Activated T-cell treated with anti-CD3 and anti-CD28 coated beads for 48 hours (primary cell): ENCODE measurements at places on chromosomes 12 and 14.
A peak's percentile ranks its signal among the peaks of the same experiment; 100 is the strongest.

DNA sequence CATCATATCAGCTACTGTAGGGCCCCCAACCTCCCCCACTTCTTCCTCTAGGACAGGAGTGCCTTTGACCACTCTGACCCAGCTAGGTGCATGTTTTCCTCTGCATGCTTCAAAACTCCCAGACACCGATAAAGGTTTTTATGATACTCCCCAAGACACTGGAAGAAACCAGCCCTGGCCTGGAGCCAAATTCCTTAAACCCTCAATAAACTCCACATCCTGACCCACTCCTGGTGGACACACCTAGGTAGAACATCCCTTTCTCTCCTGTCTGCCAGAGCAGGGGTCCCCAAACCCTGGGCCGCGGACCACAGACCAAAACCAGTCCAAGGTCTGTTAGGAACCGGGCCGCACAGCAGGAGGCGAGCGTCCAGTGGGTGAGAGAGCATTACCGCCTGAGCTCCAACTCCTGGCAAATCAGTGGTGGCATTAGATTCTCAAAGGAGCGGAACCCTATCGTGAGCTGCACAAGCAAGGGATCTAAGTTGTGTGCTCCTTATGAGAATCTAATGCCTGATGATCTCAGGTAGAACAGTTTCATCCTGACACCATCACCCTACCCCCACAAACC lies 49.6 kb downstream of the NT5DC3 start:
- DNase-seq = no peak

DNA sequence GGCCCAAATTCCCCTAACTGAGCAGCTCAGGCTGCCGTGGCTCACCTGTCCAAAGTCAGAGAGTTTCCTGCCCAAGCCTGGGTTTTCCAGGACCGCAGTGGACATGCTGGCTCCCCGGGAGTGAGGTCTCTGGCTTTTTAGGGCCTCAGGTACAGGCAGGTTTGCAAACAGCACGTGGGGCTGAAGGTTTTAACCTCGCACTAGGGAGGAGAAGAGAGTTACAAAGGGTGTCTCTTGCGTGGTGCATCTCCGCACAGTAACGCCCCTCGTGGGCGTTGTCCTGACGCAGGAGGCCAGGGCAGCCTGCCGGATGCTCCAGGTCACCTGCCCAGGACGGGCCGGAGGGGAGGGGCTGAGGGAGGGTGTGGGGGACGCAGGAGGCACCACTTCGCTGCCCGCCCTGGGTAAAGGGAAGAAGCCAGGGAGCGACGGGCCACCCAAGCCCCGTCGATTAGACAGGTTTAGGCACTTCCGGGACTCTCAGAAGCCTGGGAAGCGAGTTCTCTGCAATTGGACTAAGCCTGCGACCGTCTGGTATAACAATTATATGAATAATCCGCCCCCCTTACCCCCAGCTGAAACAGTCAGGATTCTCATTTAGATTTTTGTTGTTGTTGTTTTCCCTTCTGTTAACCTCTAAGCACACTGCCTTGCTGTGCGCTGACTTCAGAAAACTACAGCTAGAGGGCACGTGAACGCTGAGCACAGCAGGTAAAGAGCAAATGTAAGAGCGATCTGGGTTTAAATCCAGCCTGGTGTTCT lies at the start of gene PAH:
TSS of gene PAH (minus strand) at position 219 of the 762 bp plus-strand sequence. CDS start at position 105, 114 bp downstream.
- no peak for DNase-seq

DNA sequence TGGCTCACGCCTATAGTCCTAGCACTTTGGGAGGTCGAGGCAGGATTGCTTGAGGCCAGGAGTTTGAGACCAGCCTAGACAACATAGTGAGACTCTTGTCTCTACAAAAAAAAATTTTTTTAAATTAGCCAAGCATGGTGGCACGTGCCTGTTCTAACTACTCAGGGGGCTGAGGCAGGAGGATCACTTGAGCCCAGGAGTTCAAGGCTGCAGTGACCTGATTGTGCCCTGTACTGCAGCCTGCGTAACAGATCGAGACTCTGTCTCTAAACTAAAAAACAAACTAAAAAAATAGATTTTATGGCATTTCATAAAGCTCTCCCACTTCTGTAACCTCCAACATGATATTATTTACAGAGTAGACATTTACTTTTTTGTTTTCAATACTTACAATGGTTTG lies 29.6 kb downstream of the PNMA1 start:
- no peak for DNase-seq

- peak; percentile 36 for DNase-seq
These were observed 34.4 kb downstream of the WBP11 start for GRCh38 chr12:14768823-14769405.

- no peak for DNase-seq
These were observed 203.1 kb downstream of the KIF21A start for GRCh38 chr12:39239490-39240486.
